ENCODE measurements at places on chromosomes 2 and 18. TPM values are rescaled to one million over a fixed set of nuclear protein-coding genes. Genes with fewer than 3 reads are reported as not detected.

DNA sequence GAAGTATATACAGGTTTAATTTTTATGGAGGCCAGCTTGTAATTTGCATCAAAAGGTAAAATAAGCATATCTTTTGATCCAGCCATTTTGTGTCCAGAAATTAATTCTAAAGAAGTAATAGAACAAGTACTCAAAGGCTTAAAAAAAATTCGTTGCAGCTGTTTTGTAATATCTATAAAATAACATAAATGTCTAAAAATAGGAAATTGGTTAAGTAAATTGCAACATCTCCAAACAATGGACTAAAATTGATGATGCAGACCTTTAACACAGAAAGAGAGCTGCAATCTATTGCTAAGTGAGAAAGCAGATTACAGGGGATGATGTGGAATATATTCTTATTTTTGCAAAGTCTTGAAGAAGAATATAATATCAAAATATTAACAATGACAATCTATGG, 19.4 kb downstream of the AAK1 start:
- DNase-seq = no peak

DNA sequence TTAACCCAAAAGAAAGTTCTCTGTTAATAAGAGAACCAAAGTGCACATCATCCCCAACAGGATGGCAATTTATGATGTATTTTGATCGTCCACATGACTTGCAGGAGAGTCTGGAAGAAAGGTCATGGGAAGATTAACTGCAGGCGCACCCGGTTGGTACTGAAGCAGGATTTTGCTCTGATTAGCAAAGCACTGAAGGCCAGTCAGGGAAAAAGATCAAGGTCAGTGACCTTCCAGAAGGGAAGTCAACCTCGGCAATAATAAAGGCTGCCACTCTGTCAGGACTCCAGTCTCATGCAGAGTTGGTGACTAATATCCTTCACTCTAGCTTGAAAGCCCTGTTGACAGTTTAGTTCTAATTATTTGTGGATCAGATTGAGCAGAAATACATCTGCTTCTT, 432.7 kb upstream of the RAB12 start:
- peak; percentile 56 for DNase-seq

DNA sequence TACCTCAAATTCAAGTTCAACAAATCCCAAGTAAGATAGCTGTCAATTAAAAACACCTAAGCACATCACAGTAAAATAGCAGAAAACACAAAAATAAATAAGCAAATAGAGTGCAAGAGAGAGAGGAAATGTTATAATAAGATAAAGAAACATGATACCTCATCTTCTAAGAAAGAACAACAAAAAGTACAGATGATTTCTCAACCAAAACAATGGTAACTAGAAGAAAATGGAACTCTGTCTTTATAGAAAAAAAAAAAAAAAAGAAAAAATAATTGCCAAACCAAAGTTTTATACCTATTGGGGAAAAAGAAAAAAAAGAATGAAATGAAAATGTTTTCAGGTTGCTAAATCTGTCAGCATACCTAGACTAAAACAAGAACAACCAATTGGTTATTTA, 1253.5 kb upstream of the CDH2 start:
- DNase-seq = no peak

- DNase-seq = peak; percentile 26
These were observed 82.0 kb downstream of the TMEM17 start for GRCh38 chr2:62423883-62424458.

- no peak for DNase-seq
These were observed 59.1 kb downstream of the SLC9A2 start for GRCh38 chr2:102678442-102678841.

DNA sequence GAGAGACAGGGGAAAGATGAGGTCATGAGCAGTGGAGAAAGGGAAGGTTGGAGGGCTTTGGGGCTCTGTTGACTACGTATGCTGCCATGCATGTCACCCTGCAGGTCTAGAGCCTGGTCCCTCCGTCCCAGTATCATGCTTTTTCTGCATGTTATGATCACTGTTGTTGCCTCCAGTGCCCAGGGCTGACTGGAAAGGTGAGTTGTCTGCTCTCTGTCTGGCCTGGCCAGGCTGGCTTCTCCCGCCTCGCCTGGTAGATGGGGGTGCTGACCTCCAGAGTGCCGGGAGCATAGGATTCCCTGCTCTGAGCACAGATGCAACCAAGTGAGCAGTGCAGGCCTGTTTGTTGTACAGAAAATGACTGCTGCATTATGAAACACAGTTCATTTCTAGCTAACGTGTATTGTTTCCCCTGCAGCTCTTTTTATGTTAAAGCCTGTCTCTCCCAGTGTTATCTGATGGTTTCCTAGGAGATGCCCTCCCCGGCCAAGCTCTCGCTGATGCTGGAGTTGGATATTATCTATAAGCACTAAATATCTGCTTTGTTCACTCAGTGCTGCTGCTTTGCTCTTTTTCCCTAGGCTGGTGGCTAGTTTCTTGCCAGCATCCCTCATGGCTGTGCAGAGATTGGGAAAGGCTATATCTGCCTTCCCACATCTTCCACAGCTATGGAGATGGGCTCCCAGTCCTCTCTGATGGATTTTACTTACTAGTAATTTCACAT, 158.2 kb downstream of the TDRD15 start:
- DNase-seq = no peak

GRCh38 chr2:152613235-152613634, 104.0 kb downstream of the PRPF40A start:
- DNase-seq = peak; percentile 10

GRCh38 chr2:13681936-13682335, 950.6 kb upstream of the LRATD1 start:
- DNase-seq = no peak

GRCh38 chr2:68806511-68807109, 64.6 kb downstream of the BMP10 start:
- DNase-seq = peak; percentile 28

DNA sequence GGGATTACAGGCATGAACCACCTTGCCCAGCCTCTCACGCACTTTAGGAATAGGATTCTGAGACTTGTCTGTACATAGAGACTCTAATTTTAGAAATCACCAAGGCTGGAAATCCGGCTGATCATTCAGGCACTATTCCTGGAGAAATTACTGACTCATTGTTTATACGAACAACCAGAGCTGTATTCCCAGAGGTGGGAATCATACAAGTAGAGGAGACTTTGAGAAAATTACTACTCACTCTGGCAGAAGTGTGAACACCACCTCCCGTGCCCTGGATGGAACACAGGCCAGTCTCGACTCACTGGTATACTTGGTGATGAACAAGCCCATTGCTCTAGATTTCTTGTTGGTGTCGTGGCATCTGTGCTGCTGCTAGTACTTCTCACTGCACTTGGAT, 5.8 kb upstream of the ADNP2 start:
- DNase-seq = peak; percentile 76

DNA sequence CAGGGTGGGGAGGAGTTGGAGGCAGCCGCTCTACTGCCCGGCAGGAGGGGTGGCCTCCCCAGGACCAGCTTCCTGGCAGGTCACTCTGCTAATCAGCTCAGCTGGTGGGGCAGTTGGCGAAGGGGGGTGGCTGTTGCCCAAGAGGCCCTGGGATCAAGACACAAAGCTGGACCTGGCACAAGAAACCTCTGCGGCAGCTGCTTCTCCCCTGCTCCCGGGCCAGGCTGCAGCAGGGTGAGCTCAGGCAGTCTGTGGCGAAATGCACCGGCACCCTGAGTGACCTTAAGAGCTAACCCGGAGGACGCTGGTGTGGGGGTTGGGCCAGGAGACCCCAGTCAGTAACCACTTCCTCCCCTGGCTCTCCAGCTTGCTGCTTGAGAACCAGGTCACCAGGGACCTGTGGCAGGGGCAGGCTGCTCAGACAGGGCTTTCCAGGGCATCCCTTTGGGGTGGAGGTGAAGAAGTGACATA, 31.1 kb downstream of the TOGARAM2 start:
- DNase-seq = no peak

GRCh38 chr2:46847726-46848412, 67.7 kb downstream of the MCFD2 start:
- no peak for DNase-seq

GRCh38 chr18:21129566-21130216, 18.1 kb upstream of the ROCK1 start:
- no peak for DNase-seq

GRCh38 chr2:64086347-64087082, 57.7 kb downstream of the PELI1 start:
- DNase-seq = no peak

GRCh38 chr18:31688606-31689005, 4.2 kb upstream of the B4GALT6 start:
- no peak for DNase-seq

GRCh38 chr2:216901273-216901672, 41.4 kb upstream of the TNP1 start:
- no peak for DNase-seq

GRCh38 chr2:142044197-142044596, 86.6 kb downstream of the LRP1B start:
- DNase-seq = no peak

- DNase-seq = no peak
These were observed 32.2 kb upstream of the ST3GAL5 start for GRCh38 chr2:85920810-85921545.

DNA sequence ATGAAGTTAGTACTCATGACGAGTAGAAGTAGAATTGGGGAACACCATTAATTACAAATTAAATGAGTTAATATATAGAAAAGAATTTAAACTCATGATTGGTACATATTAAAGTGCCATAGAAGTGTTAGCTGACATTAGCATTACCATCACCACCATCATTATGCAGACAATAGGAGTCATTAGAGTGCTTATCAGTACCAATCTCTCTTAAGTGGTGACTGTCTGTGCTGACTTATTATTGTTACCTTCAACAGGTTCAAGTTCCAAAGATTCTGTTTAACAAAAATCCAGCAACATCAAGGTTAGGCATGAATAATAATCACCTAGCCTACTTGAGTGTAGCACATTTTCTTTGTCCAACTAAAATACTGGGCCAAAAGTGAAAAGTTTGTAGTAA, 108.8 kb upstream of the MAPRE2 start:
- DNase-seq = no peak

- peak; percentile 51 for DNase-seq
These were observed 180.1 kb upstream of the OSR1 start for GRCh38 chr2:19538411-19538963.

GRCh38 chr2:225841314-225841713, 441.8 kb downstream of the NYAP2 start:
- no peak for DNase-seq

DNA sequence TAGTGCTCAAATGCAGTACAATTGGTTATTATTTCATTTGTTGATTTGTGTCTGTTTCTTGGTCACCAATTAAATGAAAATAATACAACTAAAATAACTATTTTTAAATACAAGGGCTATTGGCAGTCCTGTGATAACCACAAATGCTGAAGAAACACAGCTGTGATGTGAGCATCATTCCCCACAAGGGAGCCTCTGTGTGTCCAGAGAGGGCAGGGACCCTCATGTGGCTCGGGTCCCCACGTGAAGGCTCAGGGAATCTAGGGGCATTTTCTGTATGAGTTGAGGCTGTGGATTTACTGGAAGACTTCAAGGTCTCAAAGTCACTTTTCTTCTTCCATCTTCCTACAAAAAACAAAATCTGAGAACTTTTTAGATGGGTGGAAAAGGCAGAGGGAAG, 316.1 kb upstream of the RAB12 start:
- DNase-seq = no peak

DNA sequence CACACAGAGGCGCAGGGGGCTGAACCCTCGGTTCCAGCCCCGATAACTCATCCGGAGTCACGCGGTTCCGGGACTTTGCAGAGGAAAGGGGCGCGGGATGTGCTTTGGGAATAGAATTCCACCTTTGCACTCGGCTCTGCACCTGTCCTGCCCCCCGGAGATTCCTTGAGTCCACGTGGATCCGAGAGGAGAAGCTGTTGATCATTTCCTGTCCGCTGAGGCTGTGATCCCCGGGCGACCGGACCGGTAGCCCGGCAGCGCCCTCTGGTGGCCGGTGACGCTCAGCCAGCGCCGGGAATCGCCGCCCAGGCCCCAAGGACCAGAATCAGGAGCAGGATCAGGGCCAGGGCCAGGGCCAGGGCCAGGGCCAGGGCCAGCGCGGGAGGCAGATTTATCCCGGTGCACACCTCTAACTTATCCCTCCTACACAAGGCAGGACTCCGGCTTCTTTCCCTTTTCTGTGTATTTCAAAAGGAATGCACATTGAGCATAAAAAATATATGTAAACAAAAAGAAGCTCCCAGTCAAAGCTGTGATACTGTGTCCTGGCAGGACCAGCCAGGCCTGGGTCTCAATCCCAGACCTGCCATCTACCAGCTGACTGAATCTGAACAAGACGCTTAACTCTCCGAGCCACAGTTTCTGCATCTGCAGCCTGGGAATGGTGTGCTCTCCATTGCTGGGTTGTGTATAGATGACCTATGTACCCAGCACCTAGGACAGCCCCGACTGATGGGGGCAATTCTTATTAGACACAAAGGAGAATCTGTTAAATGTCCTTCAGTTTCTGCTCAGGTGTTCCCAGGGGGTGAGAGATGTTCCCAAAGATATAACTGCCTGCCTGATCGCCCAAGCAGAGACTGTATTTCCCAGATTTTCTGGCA, 8.5 kb upstream of the SPATA3 start:
- DNase-seq = peak; percentile 10

DNA sequence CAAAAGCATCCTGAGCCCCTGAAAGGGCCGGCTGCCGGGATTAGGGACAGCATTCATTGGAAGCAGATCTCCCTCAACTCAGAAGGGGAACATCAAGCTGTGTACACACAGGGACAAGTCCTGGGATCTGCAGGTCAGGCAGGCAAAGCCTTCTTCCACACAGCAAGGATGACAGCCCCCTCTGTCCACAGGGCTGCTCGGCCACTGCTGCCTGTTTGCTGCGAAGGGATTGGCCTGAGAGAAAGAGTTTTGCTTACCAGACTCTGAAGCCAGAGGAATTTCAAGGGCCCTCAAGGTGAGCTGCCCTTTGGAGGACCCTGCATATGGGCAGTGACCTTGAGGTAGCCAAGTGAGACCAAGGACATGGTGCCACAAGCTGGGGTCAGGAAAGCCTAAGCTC, 11.1 kb downstream of the ZBTB7C start:
- no peak for DNase-seq

DNA sequence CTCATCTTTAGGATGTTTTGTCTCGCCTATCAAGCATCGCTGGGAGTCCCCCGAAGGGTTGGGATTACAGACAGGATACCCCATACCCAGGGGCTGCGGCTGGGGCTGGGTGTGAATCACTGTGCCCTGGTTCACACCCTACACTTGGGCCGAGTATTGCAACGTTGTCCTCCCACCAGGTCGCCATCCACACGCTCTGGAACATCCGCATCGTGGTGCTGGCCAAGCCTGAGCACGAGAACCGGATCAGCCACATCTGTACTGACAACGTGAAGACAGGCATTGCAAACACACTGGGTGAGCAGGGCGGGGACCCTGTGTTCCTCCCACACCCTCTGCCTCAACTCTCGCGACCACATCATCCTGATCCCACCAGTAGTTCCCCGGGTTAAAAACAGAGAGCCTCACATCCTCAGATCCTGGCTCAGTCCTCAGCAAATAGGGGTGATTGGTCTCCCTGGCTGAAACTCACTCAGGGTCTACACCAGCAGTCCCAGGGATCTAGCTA, 87.3 kb upstream of the ATG16L1 start:
- DNase-seq = no peak

ARHGEF33 gene
- under 0.01 TPM for total RNA-seq

C2orf78 gene
- not detected for total RNA-seq

RAD51AP2 gene
- not detected for total RNA-seq

TWSG1 gene
- total RNA-seq = 33.6 TPM

KCNK3 gene
- total RNA-seq = not detected

CNGA3 gene
- total RNA-seq = not detected

TGFBRAP1 gene
- 57.5 TPM for total RNA-seq

ALK gene
- total RNA-seq = not detected

DQX1 gene
- total RNA-seq = not detected
